Smooth muscle cell of trachea (primary cell): ENCODE measurements at places on chromosomes 3 and 15. TPM values are rescaled to one million over a fixed set of nuclear protein-coding genes. Genes with fewer than 3 reads are reported as not detected.

The CHRNA7 gene
- total RNA-seq = under 0.01 TPM in 1 of 2 replicates, not detected in the other

The FOXL2 gene
- not detected in 2 replicates for total RNA-seq

The ATP10A gene
- total RNA-seq = 3.5 and 5.8 TPM in 2 replicates

The UBE3A gene
- 69.0 and 70.7 TPM in 2 replicates for total RNA-seq

The HHLA2 gene
- not detected in 2 replicates for total RNA-seq

The GOLGA6A gene
- total RNA-seq = not detected in 2 replicates

The STRIT1 gene
- not detected in 2 replicates for total RNA-seq

The MB21D2 gene
- 6.1 and 8.1 TPM in 2 replicates for total RNA-seq

The NEK4 gene
- 25.2 and 27.3 TPM in 2 replicates for total RNA-seq

The LSMEM2 gene
- 0.17 TPM in 1 of 2 replicates, not detected in the other for total RNA-seq

The RPL29 gene
- total RNA-seq = 1,028 and 1,056 TPM in 2 replicates

The HGD gene
- 0.17 and 0.29 TPM in 2 replicates for total RNA-seq

The FAM107A gene
- under 0.01 and 0.15 TPM in 2 replicates for total RNA-seq

The ZKSCAN7 gene
- total RNA-seq = 9.0 and 11.1 TPM in 2 replicates

The LRRIQ4 gene
- total RNA-seq = not detected in 2 replicates

The SERPINI2 gene
- total RNA-seq = not detected in 2 replicates

The COL6A5 gene
- not detected in 2 replicates for total RNA-seq

The LARP6 gene
- 69.6 and 110 TPM in 2 replicates for total RNA-seq

The LRRC2 gene
- total RNA-seq = under 0.01 and 0.99 TPM in 2 replicates

The ARF4 gene
- total RNA-seq = 183 and 192 TPM in 2 replicates

The TJP1 gene
- total RNA-seq = 43.8 and 61.7 TPM in 2 replicates

The MRPS11 gene
- total RNA-seq = 23.3 and 40.4 TPM in 2 replicates
